ENCODE measurements at places on chromosomes 2 and 18.

DNA sequence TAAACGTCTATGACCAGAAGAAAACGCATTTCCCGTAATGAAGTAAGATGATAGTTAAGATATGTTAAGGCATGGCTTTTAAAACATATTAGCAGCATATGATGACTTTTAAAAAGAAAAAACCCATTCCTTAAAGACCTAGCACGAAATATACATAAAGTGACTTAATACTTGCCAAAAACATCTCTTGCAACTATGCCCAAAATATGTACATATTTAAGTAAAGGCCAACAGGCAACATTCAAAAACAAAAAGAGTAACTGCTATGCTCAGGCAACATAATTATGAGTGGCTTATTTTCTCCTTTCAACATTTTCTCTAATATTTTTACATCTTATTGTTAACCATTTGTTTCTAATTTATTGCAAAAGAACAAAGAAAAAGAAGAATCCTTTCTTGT is 60.3 kb upstream of the PAPOLG start:
- DNase-seq, result no peak

DNA sequence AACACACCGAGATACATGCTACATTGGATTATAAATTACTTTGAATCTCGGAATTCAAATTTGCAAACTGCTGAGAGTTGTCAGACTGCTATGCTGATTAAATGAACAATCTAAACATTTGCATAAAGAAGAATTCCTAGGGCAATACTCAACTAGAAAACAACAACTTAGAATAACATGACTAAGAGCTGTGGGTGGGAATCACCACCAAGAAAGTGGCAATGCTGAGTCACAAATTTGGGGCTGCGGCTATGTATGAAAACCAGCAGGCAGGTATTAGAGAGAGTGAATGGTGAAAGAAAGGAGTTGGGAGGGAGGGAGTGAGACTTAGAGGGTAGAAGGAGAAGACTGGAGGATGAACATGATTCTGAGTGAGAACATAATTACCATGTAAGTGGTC is 559.5 kb downstream of the PIK3C3 start:
- no peak for DNase-seq

- DNase-seq, result no peak
Observed at GRCh38 chr2:10712185-10712809, 9.1 kb upstream of the ATP6V1C2 start.

- DNase-seq, result no peak
Observed at GRCh38 chr2:9440058-9440727, 16.7 kb downstream of the CPSF3 start.

All from activated CD8-positive, alpha-beta memory T cell treated with anti-CD3 and anti-CD28 coated beads, Interleukin-2, amount 50 U/mL, for 48 hours (primary cell).